Breast epithelium (tissue), 4 donors: ENCODE measurements at places on chromosomes 3 and 15.

GRCh38 chr15:98874773-98875172 is 132.8 kb downstream of the PGPEP1L start:
- DNase-seq: no peak

DNA sequence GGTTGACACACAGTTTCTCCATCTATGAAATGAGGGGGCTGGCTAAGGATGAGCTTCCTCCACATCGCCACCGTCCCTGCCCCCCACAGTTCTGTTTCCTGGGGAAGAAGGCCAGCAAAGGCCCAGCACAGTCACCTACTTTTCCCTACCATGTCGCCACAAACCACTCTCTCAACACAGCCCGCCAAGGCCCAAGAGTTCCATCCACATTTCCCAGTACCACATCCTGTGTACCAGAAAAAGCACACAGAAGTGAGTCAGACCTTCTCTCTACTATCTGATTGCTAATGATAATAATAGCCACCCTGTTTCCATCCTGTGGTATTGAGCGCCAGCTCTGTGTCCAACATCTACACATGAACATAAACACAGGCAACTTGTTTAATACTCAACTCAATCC is 30.3 kb upstream of the C15orf39 start:
- DNase-seq: no peak

DNA sequence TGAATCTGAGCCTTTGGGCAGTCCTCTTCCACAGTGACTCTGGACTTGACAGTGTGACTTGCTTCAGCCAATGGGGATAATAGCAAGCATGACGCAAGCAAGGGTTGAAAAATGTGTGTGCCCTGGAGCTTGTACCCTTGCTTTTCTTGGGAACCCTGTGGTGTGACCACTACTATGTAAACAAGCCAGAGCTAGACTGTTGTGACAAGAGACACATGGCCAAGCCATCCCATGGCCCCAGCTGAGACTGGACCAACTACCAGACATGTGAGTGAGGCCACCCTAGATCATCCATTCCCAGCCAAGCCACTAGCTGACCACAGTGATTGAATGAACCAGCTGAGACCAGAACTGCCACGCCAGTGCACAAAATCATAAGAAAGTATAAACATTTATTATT is 11.8 kb downstream of the MYO1E start:
- no peak for DNase-seq

DNA sequence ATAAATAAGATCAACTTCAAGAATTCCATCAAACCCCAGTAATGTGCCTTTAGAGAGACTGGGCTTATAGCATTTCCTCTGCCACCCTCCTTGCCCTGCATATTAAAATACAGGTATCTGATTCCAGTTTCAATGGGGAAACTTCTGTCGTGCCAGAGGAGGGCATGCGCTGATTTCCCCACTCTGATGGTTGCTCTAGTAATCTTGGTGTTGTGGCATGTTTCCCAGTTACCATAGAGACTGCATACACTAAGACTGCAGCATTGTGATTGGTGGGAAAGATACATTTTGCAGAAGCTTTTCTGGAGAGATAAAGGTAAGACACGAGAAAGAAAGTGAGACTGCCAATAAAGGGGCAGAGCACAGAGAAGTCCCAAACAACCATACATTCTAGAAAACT is 225.6 kb downstream of the TIGIT start:
- DNase-seq: no peak

- no peak for DNase-seq
Observed at GRCh38 chr3:188489639-188490405, 335.9 kb downstream of the LPP start.

DNA sequence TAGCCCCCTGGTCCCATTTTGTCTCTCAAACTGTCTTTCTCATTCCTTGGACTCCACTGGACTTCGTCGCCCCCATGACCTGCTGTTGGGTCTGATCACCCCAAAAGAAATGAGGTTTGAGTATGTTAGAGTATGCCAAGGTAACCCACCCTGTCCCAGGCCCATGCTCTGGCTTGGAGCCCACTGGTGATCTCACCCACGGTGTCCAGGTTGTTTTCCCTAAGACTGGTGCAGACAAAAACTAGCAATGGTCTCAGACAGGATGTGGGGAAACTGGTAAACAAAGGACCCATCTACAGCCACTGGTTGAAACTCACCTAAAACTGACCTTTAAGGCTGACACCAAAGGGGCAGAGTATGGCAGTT is 38.9 kb downstream of the EFCAB12 start:
- DNase-seq: no peak

DNA sequence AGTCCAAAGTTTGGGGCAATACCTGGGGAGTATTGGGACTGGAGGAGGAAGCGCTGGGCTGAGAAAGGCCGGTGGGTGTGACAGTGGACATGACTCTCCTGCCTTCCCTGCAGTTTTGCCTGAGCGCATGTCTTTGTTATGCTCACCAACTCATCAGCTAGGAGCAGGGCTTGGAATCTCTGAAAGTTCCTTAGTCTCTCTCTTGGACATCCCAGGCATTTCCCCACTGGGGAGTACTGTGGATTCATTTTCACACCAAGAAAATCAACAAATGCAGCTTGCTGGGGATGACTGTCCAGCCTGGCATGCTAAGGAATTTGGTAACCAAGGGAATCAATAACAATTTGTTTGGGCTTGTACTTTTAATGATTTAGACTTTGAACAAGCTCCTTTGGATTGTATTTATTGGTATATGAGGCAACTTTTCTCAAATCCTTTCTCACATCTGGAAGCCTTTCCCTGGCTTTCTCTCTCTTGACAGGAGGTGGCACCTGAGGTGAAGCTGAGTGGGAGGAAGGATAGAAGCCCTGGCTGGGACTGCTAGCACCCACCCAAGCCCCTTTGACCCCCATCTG is 48.5 kb upstream of the CHST2 start:
- no peak for DNase-seq

DNA sequence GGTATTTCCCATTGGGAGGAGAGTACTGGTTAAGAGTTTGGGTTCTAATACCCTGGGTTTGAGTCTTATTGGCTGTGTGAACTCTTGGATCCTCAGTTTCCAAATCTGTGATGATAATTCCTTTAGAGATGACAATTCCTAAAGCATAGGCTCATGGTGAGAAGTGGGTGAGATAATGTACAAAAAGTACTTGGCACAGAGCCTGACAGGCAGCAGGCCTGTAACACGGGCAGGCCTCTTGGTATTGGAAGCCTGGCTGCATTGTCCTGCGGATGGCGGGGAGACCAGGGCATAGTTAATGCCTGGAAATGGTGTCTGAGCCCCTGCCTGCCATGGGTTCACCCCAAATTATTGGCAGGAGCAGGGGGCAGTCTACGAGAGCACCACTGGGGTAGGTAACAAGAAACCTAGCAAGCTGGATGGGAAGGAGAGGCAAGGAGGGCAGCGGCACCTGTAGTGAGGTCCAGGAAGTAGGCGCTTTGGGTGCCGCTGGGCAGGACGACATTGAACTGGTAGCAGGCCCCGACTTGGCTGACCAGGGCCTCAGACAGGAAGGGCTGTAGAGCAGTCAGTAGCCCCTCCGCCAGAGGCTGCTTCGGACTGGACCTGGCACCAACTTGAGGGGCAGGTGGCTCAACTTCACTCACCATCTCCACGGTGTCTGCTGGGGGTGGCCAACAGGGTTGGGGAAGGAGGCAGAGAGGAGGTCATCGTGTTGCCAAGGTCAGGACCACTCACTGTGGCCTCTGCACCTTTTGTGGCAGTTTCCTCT is 7.7 kb downstream of the STOML1 start:
- no peak for DNase-seq

DNA sequence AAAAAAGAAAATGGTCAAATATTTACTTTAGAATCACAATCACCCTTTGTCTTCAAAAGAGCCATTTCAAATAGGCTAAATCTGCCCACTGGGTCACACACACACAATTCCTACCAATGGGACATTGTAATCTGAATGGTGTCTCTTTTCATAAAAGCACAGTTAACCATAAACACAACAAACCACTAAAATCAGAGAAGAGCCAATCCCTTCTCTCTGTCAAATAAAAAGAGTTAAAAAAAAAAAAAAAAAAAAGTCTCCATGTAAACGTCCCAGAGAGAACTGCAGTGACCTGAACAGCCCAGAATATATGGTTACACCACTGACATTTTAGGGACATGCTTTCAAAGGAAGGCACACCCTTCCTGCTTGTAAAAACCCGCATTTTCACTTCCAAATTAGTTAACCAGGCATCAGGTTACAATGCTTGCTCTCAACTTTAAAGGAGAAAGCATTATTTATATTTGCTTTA is 63.7 kb downstream of the PRICKLE2 start:
- no peak for DNase-seq

DNA sequence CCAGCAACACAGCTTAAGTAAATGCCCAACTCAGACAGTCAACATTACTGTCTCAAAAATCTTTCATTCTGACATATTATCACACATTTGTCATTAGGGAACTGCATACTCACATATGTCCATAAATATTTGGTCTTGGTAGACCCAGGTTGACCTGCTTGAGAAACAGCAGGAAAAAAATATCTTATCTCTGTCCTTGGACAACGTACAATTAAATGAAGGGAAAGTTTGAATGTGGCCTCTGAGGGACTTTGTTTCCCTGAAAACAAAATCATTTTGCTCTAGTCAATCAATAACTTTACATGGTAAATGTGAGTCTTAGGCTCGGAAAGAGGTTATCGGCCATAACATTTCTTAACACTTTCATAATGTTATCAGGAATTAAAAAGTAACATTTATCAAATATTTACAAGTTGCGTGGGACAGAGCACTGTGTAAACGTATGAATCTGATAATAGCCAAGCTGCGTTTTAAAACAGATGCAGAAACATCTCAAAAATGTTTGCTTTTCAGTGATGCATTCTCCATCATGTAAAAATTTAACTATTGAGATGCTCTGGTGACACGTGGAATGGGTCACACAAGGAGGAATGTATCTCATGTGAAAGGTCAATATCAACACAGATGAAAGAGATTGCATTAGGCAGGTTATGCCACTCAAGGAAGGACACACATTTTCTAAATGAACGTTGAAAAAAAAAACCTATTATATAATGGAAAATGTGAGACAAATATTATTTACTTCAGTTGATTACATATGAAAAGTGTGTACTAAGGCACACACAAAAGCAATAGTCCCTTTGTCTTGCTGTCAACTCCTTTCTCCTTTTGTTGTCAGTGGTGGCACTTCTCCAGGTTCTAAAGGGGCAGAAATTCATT is 304.4 kb downstream of the WDR72 start:
- no peak for DNase-seq

- DNase-seq: no peak
Observed at GRCh38 chr15:76439542-76439941, 103.0 kb downstream of the ISL2 start.

DNA sequence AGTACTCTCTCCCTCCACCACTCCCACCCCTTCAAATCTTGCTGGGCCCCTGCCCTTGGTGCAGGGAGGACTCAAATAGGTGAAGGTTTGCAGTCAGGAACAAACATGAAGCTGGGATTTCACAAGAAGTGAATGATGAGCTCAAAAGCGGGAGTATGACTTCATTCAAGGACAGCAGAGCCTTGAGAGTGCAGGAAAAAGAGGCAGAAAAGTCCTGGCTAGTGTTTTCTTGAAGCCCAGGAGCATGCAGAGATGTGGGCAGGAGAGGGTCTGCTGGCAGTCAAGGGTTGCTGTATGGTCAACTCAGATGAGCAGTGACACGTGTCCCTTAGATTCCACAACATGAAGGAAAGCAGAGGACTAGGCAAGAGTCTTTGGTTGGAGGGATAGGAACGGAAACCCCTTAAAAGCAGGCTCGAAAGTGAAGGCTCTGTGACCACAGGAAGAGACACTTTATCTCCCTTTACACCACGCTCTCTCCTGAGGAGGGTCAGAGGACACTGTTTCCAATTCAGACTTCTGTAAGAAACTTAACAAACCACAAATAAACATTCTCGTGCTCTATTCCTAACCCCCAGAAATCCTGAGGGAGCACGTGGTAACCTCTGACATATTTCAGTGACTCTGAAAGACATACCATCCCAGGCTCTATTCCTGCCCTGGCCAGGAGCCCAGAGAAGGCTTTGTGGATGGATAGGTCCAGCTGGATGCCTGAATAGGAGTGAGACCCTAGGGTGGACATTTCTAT is 168.0 kb upstream of the NDN start:
- no peak for DNase-seq

DNA sequence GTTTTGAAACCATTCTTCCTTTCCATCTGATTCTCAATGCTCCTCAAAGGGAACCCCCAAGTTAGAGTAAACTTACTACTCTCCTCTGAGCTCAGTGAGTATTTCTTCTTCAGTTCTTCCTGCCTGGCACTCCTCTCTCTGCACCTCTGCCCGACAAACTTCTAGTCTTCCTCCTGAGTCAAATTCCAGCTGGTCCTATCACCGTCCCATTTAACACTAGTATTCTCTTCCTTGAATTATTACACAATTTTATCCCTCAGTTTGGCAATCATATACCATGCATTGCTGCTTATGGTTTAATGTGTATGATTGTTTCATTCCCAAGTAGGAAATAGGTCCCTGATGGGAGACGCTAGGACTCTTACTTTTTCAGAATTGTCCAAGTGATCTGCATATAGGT is 279.7 kb downstream of the MECOM start:
- no peak for DNase-seq

GRCh38 chr3:13022348-13023234 is 50.6 kb downstream of the IQSEC1 start:
- DNase-seq: no peak

DNA sequence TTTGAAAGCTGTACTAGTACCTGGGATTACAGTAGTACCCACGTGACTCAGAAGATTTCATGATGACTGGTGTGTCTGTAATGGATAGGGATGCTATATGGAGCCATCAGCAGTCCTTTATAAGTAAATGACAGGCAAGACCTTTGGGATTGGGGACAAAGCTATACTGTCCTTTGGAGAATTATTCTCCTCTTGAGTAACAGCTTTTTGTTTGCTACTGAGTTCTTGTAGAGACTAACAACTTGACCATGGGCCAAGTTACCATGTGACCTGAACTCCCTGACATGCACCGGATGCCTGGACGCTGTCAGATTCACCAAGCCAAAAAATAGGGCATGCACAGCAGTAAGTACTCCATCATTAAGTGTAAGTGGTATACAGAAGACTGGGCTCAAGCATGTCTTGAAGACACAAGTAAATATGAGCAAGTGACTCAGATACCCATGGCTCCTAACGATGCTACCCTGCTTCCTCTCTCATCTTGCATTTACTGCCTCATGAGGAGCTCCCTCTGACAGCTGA is 12.9 kb downstream of the SEC11A start:
- no peak for DNase-seq

GRCh38 chr3:104564045-104564643 is 802.6 kb upstream of the ALCAM start:
- peak; percentile 56 for DNase-seq

GRCh38 chr15:78320183-78320582 is 20.0 kb upstream of the CRABP1 start:
- DNase-seq: no peak

DNA sequence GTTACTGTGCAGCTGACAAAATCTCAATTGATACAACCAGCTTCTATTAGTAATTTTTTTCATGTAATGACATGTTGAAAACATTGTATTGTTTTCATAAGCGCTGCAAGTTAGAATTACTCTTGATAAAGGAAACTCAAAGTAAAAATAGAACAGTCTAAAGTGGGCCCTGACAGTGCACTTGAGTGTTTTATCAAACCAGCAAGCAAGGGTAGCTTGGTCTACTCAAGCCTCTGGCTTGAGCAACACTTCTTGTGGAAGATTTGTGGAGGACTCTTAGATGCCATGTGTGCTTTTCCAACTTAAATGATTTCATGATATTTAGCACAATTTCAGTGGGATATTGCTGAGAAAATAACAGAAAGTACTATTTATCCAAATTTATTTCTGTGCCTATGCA is 575.7 kb upstream of the ZNF717 start:
- DNase-seq: no peak
